Omental fat pad (tissue), 4 donors: ENCODE measurements at places on chromosomes 3 and 15.

- no peak for DNase-seq
Measured at GRCh38 chr3:182414586-182414985, 378.7 kb upstream of the ATP11B start.

DNA sequence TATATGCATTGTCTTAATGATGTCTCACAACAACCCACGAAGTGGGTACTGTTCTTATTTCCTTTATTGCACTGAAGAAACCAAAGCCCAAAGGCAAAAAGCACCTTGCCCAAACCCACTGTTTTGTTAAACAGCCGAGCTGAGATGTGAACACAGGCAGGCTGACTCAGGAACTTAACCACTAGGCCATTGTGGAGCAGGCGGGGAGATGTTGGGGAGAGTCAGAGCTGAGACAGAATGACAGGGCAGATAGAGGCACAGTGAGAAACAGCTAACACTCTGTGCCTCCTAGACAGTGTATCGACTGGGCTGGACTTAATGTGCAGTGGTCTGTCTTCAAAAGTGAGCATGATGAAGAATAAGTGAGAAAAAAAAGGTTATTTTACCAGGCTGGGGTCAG, 56.5 kb downstream of the RPLP1 start:
- DNase-seq = no peak

GRCh38 chr3:177906126-177906511, 630.1 kb upstream of the KCNMB2 start:
- no peak for DNase-seq

DNA sequence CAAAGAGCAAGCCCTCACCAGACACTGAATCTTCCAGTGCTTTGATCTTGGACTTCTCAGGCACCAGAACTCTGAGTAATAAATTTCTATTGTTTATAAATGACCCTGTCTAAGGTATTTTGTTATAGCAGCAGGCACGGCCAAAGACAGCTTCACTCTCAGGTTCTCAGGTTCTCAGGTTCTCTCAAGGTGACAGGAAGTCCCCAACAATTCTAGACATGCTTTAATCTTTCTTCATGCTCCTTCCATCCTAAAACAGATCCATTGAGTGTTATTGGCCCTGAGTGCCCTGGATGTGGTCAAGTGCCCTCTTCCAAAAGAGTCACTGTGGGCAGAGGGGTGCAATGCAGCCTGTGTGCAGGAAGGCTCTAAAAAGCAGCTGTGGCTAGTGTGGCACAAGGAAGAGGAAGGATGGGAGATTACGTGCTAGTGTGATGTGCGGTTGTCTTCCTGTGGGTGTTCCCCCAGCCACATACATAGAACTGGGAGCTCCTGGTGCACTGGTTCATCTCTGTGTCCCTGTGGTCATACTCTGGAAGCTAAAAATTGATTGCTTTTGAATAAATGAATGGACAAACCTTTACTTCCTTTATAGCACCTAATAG, 11.0 kb upstream of the RAB7A start:
- DNase-seq = no peak

- DNase-seq = no peak
Measured at GRCh38 chr3:56459104-56459496, 9.2 kb downstream of the ERC2 start.

- no peak for DNase-seq
Measured at GRCh38 chr3:117671722-117672318, 962.2 kb downstream of the TUSC7 start.
